ENCODE measurements at places on chromosomes 4 and X.

DNA sequence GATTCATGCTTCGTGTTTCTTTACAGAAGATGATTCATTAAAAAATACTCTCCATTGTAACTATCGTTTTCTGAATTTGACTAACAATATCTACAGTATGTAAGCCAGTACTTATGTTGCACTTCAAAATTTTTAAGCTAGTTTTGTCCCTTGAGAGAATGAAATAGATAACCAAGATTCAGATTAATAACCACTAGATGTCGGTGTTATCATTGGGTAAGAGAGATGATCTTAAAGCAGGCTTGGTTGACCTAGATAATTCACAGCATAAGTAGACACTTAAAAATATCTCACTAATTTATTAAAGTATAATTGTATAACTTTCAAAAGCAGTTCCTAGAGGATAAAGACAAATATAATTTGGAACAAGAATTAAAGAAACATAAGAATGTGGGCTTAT is 430.9 kb downstream of the C4orf33 start:
- no peak for DNase-seq

DNA sequence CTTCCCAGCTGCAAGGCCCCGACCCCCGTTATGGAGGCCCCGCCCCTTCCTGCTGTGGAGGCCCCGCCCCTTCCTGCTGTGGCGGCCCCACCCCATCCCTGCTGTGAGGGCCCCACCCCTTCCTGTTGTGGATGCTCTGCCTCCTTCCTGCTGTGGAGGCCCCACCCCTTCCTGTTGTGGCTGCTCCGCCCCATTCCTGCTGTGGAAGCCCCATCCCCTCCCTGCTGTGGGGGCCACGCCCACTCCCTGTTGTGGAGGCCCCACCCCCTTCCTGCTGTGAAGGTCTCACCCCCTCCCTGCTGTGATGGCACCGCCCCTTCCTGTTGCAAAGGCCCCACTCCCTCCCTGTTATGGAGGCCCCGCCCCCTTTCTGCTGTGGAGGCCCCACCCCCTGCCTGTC is 104.9 kb upstream of the PSAPL1 start:
- no peak for DNase-seq

DNA sequence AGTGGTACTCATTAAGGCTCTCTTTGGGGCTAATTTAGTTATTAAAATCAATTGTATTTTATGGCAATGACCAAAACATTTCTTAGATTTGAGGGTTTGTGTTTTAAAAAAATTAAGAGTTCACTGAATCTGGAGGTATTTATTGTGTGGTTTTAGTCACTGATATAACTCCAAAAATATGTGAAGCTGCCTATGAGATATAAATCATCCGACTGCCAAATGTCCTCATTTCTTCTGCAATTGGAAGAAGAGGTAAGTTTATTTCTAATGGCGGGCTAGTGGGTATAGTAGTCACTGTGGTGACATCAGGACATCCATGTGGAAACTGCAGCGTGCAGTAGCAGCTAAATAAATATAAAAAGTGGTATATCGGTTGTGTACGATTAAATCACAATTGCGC is 205.5 kb downstream of the MID1 start:
- no peak for DNase-seq

DNA sequence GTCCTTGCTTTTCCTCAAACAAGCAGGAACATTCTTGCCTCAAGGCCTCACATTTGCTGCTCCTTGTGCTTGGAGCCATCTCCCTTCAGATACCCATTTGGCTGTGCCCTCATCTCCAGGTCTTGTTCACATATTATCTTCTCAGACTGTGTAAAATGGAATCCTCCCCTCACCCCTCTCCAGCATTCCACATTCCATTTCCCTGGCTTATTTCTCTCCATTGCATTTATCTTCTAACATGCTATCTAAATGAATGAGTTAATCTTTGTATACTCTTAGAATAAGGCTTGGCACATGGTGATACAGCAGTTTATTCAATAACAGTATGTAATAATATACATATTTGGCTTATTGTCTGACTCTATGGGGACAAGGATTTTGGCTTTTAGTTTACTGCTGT is 8.8 kb upstream of the GALNT7 start:
- DNase-seq = no peak

- DNase-seq = no peak
Observed at GRCh38 chrX:17361620-17362019, 13.4 kb upstream of the NHS start.

DNA sequence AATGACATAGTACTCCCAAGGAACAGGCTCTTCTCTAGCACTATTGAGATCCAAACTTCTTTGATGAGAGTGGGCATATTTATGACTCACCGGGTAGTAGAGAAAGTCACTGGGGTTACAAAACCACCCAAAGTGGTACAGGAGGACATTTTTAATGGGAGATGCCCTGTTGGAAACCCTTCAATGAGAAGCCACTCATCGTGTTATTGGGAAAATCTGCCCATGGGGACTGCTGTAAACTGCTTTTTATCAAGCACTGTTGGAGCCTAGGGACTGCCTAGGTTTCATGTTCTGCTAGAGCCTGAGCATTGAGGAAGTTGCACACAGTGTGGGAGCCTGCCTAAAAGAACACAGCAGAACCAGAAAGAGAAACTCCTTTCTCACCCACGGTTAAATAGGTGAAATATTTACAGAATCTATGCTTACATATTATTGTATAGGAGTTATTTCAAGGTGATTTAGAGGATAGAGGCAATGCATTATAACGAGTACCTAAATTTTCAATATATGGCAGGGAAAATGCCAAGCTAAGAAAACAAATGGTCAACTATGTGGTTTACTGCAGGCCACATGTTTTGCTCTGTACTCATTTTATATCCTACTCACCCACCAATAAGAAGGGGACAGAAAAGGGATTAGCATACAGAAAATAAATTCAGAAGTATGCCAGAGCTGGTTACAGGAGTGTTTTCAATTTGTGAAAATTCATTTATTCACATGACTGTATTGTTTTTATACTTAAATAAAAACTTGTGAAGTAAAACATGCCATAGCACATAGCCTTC is 559.1 kb downstream of the FSTL5 start:
- DNase-seq = no peak

GRCh38 chrX:13845721-13846378 is 29.0 kb upstream of the GPM6B start:
- no peak for DNase-seq

Data from substantia nigra (tissue), 51 donors.